ENCODE measurements at places on chromosomes 11 and 22.

DNA sequence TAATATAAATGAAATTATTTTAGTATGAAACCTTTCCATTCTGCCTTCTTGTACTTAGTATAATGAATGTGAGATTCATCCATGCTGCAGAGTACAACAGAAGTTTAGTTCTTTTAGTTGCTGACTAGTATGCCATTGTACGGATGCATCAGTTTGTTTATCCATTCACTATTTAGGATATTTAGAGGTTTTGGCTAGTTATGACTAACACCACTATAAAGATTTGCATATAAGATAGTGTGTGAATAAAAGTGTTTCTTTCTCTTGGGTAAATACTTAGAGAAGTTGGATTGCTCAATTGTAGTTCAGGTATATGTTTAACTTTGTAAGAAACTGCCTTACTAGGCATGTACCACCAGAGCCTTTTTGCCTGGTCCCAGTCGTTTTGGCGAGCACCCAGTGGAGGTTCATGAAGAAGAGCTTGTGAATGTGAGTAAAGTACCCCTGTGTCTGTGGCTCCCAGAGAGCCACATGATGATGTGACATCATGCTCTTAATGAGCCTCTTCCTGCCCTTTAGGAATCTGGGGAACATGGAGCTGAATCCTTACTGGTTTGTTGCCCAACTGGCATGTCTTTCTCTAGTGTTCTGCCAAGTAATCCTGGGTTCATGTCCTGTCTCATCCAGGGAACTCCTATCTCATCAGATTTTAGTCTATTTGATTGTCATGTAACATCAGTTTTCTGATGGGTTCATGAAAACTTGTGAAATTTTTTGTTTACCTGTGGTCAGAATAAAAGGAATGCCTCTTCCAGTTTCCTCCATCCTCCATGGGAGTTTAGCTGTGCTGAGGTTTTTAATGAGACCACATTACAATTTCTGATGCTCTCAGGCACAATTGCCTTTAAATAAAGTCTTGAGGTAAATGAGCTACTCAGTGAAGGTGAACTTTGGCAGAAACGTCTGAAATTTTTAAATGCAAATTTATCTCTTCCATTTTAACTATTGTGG is 234.8 kb downstream of the CASP12 start:
- no peak for DNase-seq

DNA sequence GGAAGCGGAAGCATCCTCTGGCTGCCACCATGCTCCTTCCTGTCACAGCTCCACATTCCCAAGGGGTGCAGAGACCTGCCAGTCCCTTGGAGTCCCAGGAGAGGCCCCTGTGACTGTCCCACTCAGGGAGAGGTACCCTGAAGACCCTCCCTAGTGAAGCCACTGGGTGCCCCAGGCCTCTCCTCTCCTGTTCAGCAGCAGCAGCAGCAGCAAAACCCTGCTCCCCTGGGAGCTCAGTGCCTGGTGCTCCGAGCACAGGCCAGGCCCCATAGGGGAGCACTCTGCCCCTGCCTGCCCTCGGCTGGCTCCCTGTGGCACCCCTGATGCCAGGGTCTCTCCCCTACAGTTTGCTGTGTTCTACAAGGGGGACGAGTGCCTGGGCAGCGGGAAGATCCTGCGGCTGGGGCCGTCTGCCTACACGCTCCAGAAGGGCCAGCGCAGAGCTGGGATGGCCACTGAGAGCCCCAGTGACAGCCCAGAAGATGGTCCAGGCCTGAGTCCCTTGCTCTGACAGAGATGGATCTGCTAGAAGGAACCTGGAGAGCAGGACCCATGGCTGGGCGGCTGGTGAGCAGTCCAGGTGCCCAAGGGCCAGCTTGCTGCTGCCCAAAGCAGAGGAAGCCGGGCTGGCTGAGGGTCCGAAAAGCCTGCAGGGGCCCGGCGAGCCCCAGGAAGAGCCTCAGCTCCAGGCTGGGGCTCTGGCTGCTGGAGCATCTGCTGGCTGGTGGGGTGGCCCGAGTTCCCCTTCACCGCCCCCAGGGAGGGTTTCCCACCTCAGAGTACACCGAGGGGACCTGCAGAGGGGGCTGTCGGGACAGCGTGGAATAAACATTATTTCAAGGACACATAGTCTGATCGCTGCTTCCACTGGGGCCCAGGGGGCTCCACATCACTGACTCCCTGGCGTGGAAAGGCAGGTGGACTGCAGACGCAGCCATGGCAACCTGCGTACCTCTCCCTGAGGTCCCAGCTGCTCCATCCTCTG is 21.3 kb downstream of the TRMU start:
- DNase-seq = no peak

GRCh38 chr11:9664276-9665171 is 647 bp downstream of the SWAP70 start:
- no peak for DNase-seq

DNA sequence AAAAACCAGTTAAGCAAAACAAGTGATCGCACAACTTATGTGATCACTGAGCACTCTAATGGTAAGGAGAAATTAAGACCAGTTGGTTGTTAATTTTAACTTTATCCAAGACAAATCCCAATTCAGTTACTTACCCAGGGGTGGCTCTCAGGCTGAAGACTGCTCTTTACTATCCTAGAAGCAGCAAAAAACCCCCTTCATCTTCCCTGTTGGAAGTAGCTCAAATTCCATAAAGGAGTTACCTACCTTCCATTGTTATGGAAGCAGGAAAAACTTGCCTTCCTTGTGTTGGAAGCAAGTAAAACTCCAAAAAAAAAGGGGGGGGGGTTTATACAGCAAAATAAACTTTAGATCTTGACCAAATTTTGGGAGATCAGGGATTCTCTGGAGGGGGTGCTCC is 5.2 kb upstream of the MRPL16 start:
- no peak for DNase-seq

DNA sequence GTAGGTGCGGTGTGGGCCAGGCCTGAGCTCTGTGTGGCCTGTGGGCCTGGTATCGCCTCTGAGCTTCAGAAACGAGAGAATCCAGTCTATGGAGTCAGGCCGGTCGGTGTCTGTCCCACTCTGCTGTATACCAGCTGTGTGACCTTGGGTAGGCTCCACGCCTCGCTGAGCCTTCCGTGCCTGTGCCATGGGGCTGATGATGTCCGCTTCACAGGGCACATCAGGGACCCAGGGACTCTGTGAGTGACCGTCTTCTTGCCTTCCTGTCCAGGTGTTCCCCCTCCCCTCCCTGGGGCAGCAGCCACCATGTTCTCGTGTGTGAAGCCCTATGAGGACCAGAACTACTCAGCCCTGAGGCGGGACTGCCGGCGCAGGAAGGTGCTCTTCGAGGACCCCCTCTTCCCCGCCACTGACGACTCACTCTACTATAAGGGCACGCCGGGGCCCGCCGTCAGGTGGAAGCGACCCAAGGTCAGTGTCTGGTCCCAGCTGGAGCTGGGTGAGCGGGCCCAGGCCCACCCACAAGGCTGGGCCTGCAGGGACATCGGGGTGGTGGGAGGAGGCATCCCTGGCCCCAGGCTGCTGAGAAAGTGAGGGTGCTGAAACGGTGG is 17.9 kb downstream of the CAPN5 start:
- DNase-seq = no peak

DNA sequence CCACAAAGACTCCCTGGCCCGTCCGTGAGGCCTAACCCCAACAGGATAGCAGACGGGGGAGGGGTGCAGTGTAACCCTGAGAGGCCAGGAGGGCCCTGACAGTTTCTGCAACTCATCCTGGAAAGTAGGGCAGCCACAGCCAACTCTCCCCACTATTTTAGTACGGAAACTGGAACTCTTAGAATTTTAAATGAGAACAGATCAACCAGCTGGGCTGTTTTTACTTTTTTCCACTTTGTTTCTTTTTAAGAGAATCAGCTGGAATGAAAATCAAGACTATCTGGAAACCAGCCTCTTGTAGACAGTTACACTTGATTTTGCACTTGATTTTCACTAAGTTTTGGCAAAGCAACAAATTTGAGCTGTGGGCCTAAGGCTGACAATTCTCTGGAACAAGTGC is 42.7 kb upstream of the NRIP3 start:
- DNase-seq = no peak

DNA sequence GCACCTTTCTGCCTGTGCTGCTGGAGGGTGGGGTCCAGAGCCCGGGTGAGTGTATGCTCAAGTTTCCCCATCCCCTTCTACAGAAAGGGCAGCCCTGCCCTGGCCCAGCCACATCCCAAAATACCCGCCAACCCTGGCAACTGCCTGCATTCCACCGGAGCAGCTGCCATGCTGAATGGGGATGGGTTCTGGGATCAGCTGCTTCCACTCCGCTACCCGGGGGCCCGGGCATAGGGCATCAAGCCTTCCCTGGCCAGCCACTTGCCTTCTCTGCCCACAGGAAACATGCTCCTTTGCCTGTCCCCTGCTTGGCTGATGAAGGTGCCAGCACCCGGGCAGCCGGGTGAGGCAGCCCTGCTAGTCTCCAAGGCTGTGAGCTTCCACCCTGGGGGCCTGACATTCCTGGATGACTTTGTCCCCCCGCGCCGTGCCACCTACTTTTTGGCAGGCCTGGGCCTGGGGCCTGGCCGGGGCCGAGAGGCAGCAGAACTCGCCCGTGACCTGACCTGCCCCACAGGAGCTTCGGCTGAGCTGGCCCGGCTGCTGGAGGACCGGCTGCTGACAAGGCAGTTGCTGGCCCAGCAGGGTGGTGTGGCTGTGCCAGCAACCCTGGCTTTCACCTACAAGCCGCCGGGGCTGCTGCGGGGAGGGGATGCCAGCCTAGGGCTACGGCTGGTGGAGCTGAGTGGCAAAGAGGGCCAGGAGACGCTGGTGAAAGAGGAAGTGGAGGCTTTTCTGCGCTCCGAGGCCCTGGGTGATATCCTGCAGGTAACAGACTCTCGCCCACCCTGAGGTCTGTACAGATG is 3.2 kb downstream of the CARNS1 start:
- DNase-seq = no peak

- no peak for DNase-seq
Observed at GRCh38 chr11:126930091-126930841, 70.3 kb downstream of the KIRREL3 start.

GRCh38 chr22:31639436-31640039 is 22.5 kb downstream of the PISD start:
- DNase-seq = no peak

DNA sequence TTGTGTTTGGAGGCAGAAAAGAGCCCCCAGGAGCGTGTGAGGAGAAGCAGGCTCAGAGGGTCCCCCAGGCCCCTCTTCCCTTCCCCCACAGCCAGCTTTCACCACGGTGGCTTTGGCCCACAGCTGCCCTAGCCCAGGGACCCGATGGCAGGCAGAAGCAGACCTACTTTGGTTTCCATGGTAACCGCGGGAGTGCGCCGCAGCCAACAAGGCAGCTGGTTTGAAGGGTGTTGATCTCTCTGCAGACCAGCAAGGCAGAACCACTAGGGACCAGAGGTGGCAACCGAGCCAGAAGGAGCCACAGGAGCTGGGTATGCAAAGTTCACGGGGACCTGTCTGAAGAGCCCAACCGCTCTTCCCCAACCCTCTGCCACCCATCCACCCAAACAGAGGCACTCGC is 69.4 kb downstream of the BUD13 start:
- no peak for DNase-seq

GRCh38 chr11:110089617-110090282 is 3.4 kb upstream of the ZC3H12C start:
- no peak for DNase-seq

DNA sequence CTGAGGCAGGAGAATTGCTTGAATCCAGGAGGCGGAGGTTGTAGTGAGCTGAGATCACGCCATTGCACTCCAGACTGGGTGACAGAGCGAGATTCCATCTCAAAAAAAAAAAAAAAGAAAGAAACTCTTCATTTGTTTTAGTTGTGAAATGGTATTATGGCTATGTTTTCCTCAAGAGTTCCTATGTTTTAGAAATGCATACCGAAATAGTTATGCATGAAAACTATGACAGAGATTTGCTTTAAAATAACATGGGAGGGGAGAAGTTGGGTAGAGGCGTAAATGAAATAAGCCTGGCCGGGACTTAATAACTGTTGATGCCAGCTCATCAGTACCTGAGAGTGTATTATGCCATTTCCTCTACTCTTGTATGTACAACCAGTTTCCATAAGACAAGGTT is 48.3 kb downstream of the FEZ1 start:
- no peak for DNase-seq

GRCh38 chr11:66969584-66970225 is 5.4 kb upstream of the C11orf86 start:
- no peak for DNase-seq

DNA sequence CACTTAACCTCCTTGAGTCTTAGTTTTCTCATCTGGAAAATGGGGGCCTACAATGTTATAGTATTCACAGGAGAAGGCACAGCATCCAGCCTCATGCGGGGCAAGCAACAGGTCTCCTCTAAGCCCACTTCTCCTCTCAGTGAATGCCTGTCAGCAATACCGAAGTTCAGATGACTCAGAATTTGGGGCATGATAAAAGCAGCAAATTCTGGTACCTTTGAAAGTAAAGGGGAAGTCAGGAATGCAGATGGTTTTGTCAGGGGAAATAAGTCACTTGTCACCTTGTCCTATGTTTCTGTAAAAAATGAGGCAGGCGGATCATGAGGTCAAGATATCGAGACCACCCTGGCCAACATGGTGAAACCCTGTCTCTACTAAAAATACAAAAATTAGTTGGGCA is 350.2 kb downstream of the LARGE1 start:
- no peak for DNase-seq

DNA sequence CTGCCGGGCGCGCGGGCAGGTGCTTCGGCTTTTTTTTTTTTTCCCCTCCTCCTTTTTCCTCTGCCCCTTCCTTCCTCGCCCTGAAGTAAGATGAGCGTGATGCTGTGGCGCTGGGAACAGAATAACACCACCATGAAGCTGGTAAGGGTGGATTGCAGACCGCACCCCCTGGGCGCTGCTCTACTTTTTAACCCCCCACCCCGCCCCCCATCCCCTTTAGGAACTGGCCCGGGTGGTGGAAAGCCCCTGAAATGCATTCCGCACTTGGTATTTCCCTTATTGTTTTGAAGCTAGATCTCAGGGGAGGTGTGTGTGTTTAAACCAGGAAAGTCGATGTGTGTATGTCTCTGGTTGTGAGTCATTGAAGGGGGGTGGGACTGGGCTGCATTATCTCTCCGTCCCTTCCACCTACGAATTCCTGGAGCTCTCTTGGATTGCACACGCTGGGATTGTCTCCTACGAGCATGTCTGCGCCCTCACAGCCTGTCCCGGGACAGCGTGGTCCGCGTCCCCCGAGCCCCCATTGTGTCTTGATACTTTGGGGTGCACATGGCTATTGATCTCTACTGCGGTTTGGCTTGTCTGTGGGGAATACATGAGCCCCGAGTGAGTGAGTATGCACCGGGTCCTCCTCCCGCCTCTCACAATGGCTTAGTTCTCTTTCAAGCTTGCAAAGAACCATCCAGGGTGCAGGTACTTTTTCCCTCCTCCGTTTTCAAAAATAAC is 64.9 kb downstream of the NAV2 start:
- DNase-seq = no peak

DNA sequence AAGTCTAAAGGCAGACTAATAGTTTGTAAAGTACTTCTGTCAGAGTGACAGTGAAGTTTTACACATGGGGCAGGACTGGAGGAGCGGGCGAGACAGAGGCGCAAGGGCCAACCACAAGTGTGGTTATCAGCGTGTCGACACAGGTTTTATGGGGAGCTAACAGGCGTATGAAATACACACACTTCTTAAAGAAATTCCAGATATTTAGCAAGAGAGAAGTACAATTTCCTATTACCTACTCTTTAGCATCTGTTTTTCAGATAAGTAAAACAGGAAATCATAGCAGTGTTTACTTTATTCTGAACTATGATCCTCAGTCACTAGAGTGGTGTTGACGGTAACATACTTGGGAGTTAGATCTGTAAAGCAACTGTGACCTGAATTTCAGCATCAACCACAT is 22.5 kb downstream of the VSIG10L2 start:
- DNase-seq = no peak

Data from iPS DF 6.9 (cell line).